GOT3 (cell line): ENCODE measurements at places on chromosomes 2 and 18.

DNA sequence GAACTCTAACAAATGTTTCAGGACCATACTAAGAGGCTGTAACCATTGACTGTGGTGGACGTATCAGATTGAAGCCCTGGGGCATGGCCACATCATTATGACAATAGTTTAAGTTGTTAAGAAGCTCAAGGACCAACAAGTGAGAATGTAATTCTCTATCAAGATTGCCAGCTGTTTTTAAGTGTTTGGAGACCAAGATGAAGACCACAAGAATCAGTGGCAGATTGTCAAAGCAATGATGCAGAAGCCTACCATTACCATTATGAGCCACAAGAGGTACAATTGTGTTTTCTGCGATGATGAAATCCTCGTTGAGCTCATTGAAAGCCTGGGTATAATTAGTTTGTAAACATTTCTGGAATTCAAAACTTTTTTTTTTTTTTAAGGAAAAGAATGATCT, 261.1 kb upstream of the ZEB2 start:
- DNase-seq: no peak

DNA sequence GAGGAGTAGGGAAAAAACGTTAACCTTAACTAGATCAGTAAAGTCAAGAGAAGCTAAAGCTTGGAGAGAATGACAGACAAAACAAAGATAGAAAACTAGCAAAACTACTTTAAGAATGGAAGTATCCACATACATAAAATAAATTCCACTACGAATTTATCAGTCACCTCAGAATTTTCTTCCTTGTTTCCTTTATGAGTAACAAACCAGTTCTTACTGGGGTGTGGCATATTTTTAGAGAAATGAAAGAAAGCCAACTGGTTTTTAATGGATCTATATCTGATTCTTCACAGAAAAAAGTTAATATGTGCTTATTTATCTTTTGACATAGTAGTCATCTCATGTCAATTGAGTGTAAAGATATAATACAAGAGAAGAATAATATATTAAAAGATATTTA, 2033.7 kb upstream of the CELF4 start:
- DNase-seq: no peak

- no peak for DNase-seq
These were observed 849 bp upstream of the VRK2 start for GRCh38 chr2:58045580-58046334.

- no peak for DNase-seq
These were observed 46.5 kb upstream of the SLC1A4 start for GRCh38 chr2:64942693-64943092.

GRCh38 chr2:20452551-20452950, 5.7 kb downstream of the RHOB start:
- DNase-seq: no peak

- no peak for DNase-seq
These were observed 62.8 kb upstream of the SP3 start for GRCh38 chr2:174027956-174028355.

DNA sequence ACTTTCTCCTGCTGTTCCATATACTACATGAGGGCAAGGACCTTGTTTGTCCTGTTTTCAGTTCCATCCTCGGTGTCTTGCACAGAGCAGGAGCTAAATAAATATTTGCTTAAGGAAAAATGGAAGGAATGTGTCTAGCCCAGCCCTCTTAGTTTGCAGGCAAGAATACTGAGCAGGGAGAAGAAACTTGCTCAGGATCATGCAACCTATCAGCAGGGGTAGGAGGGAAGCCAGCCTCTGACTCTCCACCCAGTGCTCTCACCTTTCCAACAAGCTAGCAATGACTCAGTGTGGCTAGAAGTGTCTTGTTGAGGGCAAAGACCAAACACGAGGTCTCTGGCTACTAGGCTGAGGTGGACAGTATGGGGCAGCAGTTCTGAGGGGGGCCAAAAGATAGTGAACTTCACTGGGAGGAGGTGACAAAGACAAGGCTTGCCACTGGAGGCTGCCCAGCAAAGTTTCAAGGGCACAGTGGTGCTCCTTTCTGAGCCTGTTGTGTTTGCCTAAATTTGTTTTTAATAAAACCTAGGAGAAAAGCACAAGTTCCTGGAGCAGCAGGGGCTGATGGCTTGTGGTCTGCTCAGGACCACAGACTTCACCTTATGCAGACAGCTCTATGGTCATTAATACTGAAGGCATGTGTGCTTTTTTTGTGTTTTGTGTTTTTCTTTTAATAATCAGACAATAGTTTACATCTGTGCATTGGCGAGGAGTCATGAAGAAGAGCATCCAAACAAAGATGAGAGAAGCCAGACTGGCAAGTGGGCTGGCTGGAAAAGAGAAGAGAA, 49.1 kb upstream of the CTAGE1 start:
- DNase-seq: no peak

- no peak for DNase-seq
These were observed 4.3 kb upstream of the INO80C start for GRCh38 chr18:35502052-35502451.

GRCh38 chr2:29520001-29520400, 401.4 kb downstream of the ALK start:
- no peak for DNase-seq

GRCh38 chr2:191206613-191207471, 38.4 kb upstream of the MYO1B start:
- DNase-seq: no peak

- DNase-seq: no peak
These were observed 62.4 kb upstream of the TCF4 start for GRCh38 chr18:55650363-55650870.

DNA sequence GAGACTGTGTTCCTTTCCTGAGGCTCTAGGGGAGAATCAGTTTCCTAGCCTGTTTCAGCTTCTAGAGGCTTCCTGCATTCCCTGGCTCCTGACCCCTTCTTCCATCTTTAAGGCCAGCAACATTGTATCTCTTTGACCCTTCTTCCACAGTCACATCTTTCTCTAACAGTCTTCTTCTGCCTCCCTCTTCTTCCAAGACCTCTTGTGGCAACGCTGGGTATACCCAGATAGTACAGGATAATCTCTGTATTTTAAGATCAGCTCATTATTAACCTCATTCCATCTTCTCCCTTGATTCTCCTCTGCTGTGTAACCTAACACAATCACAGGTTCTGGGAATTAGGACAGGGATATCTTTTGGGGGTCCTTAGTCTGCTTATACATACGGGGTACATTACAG, 8.9 kb upstream of the MYL12A start:
- no peak for DNase-seq

- no peak for DNase-seq
These were observed 32.9 kb upstream of the CCDC93 start for GRCh38 chr2:118046634-118047210.

DNA sequence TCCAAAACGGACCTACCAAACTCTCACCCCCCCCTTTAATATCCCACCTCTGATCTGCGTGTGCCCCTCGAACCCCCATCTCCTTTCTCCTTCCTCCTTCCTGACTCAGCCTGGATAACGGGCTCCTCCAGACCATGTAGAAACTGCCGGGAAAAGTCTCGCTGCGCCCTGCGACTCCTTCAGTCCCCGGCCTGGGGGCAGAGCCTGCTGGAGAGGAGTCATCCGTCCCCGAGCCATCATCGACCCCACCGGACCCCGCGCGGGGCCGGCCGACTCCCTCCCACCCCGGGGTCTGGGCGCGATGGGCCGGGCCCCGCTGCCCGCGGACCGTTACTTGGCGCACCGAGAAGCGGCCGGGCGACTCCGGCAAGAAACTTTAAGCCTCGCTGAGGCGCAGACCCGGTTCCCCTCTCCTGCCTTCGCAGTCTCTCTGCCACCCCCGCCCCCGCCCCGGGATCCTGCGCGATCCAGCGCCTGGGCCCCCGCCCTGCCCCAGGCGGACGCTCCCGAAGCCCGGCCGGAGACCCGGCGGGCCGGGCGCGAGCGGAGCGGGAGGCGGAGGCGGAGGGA, 3.4 kb downstream of the ZEB2 start:
- no peak for DNase-seq

- DNase-seq: no peak
These were observed 290.0 kb downstream of the NEDD4L start for GRCh38 chr18:58334061-58334460.

DNA sequence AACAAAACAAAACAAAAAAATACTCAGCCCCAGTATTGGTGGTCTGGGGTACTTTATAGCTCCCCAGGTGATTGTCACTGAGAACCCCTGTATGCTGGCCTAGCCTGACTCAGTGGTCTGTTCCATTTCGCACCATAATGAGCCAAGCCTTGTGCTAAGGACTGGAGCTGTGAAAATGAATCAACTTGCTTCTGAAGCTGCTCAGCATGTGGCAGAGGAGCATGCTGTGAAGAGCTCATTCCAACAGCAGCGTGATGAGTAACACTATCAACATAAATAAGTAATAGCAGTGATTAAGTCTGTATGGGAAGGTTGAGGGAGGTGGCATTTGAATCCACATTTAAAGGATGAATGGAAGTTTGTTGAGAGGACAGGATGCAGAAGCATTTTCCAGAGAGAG, 67.2 kb upstream of the ATL2 start:
- DNase-seq: no peak

GRCh38 chr2:150209746-150210145, 277.7 kb downstream of the RND3 start:
- no peak for DNase-seq

GRCh38 chr2:172342078-172342477, 85.3 kb upstream of the ITGA6 start:
- DNase-seq: no peak
